ENCODE measurements at places on chromosomes 2 and 18.

- no peak for DNase-seq
Measured at GRCh38 chr18:72091369-72091768, 452.8 kb downstream of the CBLN2 start.

- no peak for DNase-seq
Measured at GRCh38 chr2:125172181-125172580, 1147.1 kb downstream of the CNTNAP5 start.

DNA sequence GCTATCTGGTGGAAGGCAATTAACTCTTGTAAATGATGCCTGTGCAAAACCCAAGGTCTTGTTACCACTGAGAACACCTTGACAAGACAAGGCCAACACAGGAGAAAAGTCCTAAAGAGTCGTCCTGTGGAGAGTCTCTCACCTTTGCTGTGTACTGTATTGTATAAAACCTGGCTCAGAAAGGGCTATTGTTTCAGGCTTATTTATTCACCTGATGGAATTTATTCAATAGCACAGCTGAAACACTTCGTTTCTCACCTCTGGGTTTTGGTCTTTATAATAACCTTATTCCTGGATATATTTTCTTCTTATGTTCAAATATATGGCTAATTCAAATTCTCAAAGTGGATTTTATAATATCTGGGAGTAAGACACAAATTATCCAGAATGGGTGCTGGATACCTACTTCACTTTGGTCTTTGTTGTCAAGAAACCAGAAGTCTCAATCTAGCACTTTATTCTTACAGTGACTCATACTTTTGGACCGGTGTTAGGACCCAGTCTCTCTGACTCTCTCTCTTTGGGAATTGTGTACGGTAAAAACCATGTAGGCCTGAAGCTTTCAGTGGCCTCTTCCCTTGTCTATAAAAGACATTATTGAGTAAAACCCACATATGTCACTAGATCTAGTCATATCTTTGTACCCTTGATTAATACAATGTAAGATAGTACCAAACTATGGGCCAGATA is 16.1 kb upstream of the STAT4 start:
- no peak for DNase-seq

DNA sequence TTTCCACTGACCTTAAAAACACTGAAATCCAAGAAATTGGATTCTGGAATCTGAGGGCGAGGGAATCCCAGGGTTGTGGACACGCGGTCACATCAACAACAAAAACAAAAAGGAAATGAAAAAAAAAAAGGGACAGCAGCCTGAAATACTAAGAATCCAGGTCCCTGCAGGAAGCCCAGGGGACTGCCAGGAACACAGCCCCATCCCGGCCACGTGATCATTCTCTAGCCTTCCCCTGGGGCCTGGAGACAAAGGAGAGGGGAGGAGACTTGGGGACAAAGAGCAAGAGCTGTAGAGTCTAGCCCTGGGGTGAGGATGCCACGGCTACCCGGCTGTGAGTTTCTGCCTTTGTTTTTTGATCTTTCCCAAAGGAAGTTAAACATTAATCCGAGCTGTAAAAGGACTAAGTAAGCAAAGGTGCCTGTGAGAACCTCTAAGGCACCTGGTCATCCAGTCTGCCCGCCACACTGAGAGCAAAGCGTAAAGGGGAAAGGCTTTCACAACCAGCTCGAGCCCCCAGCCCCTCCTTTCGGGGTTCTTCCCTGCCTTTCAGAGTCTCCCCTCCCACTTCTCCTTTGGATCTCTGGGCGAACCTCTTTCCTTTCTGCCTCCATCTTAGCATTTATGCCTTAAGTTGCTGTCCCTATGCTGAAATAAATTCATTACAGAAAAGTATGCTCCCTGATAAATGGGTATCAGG is 57.9 kb upstream of the MSH2 start:
- DNase-seq: peak; percentile 59

GRCh38 chr2:10504370-10504993 is 56.4 kb upstream of the ODC1 start:
- no peak for DNase-seq

- no peak for DNase-seq
Measured at GRCh38 chr18:49456794-49457193, 3.7 kb downstream of the DYM start.

GRCh38 chr2:25651066-25651465 is 22.3 kb downstream of the DTNB start:
- DNase-seq: no peak

DNA sequence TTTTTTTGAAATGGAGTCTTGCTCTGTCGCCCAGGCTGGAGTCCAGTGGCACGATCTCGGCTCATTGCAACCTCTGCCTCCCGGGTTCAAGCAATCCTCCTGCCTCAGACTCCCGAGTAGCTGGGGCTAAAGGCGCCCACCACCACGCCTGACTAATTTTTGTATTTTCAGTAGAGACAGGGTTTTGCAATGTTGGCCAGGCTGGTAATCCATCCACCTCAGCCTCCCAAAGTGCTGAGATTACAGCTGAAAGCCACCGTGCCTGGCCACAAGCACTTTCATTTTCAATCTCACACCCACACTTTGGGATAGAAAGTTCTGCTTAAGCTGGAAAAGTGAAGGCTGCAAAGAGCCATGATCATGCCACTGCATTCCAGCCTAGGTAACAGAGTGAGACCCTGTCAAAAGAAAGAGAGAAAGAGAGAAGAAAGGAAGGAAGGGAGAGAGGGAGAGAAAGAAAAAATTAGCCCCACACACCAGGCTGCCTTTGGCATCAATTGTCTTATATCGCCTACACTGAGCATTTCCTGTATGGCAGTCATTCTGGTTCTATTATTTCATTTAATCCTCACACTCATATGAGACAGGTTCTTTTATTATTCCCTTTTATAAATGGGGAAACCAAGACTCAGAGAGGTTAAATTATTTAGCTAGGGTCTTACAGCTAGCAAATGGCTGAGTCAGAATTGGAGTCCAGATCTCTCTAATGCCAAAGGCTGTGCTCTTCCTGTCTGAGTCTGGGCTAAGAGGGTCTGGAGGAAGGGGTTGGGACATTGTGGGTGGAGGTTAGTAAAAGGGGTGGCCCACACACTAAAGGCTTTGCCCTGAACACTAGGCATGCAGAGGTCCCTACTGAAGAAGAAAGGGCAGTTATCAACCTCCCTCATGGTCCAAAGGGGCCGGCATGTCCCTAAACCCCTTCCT is 37.9 kb upstream of the PKDCC start:
- DNase-seq: no peak

DNA sequence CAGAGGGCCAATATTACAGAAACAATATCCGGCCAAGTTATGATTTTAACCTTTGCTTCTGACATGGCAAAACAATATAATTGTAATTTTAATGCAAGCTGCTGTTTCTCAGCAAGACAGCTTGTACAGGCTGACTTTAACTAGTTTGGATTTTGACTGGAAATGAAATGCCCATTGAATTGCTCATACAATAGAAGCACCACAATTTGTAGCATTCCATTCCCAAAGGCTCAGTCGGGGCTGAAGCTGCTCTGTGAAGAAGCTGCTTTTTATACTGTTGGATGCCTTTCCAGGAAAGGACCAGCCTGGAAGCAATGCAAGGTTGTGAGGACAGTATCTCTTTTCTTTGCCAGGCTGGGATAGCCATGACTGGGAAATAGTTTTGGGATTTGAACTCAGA is 677.0 kb upstream of the FANCL start:
- no peak for DNase-seq

DNA sequence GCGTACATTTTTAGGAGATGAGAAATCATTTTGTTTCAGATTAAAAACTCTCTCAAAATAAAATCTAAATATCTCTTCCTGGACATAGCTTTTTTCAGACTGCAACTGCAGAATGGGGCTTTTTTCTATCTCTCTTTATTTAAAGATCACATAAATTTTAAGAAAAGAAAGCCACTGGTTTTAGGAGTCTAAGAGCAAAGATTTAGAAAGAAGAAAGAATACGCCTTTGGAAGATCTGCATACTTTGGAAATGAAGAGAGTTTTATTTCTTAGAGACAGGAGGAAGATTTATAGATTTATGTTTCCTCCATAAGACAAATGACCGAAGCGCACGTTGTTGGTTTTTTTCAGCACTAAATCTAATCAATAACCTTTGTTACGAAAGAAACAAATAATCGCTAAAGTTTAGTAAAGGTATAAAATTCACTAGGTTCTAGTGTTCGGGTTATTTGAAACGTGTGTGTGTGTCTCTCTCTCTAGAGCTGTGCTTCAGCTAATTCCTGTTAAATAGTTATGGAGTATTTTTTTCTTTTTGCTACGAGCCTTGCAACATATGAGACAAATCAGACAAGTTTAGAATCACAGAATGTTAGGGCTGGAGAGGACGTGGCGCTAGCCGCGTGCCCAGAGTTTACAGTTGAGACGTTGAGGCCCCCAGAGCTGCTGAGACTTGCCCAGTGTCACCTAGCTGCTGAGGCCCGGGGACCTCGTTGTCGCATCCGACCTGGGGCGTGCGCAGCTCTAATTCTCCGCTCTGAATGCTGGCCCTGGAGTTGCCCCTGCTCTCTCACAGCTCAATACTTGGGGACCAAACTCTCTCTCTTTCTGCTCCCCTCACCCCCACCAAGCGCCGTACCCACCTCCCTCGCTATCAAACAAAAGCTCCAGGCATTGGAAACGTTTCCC is 69.9 kb downstream of the CTAGE1 start:
- no peak for DNase-seq
